ENCODE measurements at places on chromosomes 2 and 18.

- no peak for DNase-seq
Measured at GRCh38 chr2:64750001-64750816, 96.5 kb upstream of the SERTAD2 start.

- DNase-seq: no peak
Measured at GRCh38 chr2:236250286-236250685, 13.9 kb downstream of the ASB18 start.

DNA sequence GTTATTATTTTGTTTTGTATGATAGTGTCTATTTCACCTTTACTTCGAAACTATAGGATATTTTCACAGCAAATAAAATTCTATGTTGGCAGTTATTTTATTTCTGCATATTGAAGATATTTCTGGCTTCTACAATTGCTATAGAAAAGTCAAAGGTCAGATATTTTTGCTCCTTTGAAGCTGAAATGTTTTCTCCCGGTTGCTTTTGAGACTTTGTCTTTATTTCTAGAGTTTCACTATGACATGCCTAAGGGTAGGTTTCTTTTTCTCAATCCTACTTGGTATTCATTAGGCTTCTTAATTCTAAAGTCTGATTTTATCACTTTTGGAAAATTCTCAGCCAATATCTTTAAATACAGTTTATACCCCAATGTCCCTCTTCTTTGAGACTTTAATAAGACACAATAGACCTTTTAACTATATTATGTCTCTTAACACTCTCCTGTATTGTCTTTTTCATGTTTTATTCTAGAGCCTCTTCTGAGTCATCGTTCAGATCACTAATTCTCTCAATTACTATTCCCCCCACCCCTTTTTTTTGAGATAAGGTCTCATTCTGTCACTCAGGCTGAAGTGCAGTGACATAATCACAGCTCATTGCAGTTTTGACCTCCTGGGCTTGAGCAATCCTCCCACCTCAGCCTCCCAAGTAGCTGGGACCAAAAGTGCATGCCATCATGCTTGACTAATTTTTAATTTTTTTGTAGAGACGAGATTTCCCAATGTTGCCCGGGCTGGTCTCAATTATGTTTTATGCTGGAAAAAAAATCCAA lies 50.5 kb downstream of the USP37 start:
- DNase-seq: no peak

- no peak for DNase-seq
Measured at GRCh38 chr2:139964721-139965440, 1184.7 kb upstream of the NXPH2 start.

- DNase-seq: peak; percentile 11
Measured at GRCh38 chr2:61557381-61557780, 19.2 kb upstream of the XPO1 start.

GRCh38 chr18:55475916-55476315 lies 112.1 kb downstream of the TCF4 start:
- DNase-seq: no peak

DNA sequence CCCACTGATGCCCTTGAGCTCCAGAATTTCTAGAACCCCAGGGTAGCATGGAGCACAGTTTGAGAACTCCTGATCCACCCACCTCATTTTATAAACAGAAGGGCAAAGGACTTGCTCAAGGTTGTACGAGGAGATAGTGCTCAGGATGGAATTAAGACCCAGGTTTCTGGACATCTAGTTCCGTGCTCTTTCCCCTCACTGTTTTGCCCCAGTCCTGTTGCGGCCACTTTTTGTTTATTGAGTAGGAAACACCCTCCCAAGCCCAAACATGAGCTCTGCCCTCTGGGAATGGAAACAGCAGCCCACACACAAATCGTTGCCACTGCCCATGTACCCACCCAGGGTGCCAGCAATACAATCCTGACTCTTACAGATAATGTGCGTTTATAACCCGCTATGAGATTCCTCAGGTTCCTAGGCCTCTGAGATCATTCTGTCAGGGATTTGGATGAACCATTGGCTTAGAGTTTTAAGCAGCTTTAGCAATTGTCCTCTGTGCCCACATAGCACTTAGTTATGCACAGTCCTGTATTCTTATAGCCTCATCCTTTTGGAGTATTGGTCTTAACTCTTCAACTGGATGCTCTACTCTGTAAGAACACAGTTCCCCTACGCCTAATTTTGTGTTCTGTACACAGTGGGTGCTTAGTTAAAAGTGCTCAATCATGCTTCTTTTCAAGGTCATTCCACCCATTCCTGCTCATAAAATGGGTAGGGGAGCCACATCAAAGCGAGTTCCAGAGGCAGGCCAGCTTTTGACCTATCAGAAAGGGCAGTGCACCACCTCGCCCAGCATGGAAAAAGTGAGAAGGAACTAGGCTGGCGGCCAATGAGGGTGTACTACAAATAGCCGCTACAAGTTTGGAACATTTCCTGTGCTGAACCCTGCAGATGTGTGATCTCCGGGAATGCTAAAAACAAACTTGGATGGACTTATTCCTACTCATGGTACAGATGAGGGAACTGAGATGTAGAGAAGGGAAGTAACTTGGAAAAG lies 60.3 kb upstream of the IGFBP2 start:
- no peak for DNase-seq

- no peak for DNase-seq
Measured at GRCh38 chr2:7180638-7181370, 263.6 kb downstream of the RNF144A start.

GRCh38 chr2:239025096-239025801 lies 177.4 kb downstream of the TWIST2 start:
- no peak for DNase-seq

- DNase-seq: no peak
Measured at GRCh38 chr2:181680055-181680936, at the start of gene NEUROD1. TSS of gene NEUROD1 (minus strand) at chr2:181680517. CDS start at chr2:181678860, 1,657 bp downstream.

- no peak for DNase-seq
Measured at GRCh38 chr2:66865161-66865560, 430.2 kb downstream of the MEIS1 start.

DNA sequence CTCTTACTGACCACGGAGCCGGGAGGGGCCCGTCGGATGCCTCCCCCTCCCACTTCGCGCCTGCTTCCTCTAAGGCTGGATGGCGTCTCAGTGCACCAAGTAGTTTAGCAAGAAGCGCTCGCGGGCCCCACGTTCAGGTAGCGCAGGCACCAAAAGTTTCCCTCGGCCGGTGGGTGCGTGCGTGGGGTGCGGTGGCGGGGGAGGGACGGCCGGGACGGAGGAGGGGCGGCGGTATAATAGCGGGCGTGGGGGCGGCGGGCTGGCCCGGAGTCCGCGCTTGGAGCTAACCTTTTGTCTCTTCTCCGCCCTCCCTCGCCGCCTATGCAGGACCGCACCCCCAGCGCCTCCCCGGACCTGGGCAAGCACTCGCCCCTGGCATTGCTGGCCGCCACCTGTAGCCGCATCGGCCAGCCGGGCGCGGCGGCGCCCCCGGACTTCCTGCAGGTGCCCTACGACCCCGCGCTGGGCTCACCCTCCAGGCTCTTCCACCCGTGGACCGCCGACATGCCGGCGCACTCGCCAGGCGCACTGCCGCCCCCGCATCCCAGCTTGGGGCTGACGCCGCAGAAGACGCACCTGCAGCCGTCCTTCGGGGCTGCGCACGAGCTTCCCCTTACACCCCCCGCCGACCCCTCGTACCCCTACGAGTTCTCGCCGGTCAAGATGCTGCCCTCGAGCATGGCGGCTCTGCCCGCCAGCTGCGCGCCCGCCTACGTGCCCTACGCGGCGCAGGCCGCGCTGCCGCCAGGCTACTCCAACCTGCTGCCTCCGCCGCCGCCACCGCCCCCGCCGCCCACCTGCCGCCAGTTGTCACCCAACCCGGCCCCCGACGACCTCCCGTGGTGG lies 1.0 kb downstream of the SP5 start:
- DNase-seq: no peak

DNA sequence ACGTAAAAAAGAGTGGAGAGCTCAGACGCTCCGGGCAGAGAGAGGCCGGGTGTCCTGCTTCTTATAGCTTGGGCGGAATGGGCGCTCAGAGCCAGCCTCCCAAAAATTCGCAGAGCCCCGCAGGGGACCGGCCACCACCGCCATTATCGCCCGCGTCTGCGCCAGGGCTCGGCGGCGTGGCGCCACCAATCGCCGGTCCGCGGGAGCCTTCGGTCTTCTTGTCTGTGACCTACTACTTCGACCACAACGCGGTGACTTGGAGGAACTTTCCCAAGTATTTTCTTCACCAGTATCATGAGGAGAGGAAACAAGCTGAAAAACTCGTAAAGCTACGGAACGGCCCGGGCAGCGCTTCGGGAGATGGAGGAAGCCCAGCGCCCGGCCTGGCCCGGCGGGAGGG lies 1138.1 kb upstream of the CHAC2 start:
- no peak for DNase-seq

- peak; percentile 91 for DNase-seq
Measured at GRCh38 chr2:105873721-105874120, 129.0 kb downstream of the NCK2 start.

- DNase-seq: peak; percentile 60
Measured at GRCh38 chr2:225037415-225038230, 4.6 kb downstream of the DOCK10 start.

DNA sequence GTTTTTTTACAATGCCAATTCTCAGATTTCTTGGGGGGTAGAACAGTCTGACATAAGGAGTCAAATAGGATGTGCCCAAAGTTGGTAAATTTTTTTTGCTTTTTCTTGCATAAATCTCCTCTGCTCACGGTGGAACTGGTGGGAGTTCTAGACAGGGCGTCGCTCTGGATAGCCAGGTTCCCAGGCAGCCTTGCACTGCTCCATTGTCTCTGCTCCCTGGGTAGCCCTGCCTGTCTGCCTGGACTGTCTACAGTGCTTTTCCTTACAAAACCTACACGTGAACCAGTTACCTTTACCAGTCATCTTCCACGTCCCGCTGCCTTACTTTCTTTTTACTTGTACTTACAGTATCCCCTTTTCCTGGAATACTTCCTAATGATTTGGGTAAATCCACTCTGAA lies 117.1 kb downstream of the ZNF407 start:
- no peak for DNase-seq

GRCh38 chr2:40213619-40214018 lies 238.3 kb downstream of the SLC8A1 start:
- no peak for DNase-seq

- no peak for DNase-seq
Measured at GRCh38 chr2:17079262-17079661, 413.6 kb upstream of the CYRIA start.

GRCh38 chr2:197327472-197328098 lies 17.0 kb upstream of the ANKRD44 start:
- no peak for DNase-seq

- no peak for DNase-seq
Measured at GRCh38 chr2:228446734-228447133, 265.2 kb upstream of the SPHKAP start.

DNA sequence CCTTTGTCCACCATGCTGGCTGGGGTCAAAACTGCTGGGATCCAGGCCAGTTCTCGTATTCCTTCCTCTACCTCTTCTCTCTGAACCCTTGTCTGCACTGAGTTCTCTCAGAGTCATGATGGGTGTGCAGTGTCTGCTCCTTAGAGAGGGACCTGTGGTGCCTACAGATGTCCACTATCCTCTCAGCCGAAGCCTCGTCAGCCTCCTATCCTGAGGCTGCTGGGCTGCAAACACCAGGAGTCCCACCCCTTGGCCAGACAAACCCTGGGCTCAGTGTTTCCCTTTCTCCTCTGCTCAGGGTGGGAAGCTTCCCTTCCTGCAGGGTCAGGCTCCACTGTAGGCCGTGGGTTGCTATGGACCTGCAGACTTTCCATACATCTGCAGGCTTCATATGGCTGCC lies 2.3 kb downstream of the INPP5D start:
- DNase-seq: no peak

DNA sequence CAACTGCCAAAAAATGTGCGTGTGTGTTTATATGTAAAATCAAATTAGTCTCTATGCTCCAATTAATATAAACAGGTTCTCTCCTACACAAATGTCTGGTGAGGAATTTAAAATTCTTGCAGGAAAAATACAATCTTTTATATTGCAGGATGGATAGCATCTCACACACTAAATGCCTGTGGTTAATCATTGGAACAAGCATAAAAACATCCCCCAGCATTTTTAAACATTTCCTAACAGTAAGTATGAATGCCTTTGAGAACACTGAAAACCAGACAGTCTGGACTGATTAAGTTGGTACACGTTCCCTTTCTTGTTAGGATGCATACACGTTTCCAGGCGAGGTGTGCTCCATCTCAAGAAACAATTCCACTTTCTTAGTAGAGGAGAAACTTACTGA lies 29.9 kb upstream of the PDE1A start:
- no peak for DNase-seq

DNA sequence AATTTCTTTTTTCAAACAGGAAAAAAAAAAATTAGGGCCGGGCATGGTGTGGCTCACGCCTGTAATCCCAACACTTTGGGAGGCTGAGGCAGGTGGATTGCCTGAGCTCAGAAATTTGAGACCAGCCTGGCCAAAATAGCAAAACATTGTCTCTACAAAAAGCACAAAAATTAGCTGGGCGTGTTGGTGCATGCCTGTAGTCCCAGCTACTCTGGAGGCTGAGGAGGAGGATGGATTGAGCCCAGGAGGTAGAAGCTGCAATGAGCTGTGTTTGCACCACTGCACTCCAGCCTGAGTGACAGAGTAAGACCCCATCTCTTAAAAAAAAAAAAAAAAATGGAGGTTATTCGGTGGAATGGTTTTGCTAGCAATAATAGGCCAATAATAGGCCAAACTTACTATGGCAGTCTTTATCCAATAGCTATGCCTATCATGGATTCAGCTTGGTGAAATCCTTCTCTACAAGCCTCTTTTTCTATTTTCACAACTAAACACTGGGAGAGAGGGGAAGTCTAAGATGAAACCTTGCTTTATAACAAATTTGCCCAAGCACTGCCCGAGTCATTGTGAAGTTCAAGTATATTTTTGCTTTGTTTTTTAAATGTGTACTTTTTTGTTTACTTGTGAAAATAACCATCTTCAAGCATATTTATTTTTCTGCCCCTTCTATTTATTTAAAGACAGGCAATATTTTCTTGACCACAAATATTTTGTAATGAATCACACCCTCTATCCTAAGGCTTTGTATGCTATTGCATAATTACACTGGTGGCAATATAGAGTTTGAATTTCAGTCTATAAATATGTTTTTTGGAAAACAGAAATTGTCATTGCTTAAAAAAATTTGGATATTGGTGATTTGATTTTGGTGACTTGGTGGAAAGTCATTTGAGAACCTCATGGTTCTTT lies 20.0 kb upstream of the KYNU start:
- DNase-seq: peak; percentile 60

- peak; percentile 7 for DNase-seq
Measured at GRCh38 chr2:39228413-39229209, 15.2 kb downstream of the CDKL4 start.

- no peak for DNase-seq
Measured at GRCh38 chr2:136858656-136859055, 93.3 kb downstream of the THSD7B start.

DNA sequence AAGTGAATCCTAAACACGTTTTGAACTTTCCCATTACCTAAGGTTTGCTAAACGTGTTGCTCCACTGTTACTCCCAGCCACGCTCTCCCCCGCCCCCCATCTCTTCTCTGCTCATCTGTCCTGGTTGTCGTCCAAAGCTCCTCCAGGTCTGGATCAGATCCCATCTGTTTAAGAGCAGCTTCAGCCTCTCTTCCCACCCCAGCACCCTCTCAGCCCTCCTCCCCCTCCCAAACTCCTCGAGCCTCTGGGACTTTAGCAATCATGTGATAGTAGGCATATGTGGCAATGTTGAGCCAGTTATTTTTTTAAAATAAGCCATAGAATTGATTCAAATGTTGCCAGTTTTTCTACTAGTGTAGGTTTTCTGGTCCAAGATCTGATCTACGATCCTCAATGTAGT lies 20.0 kb upstream of the LPIN1 start:
- DNase-seq: no peak

All from inflammatory macrophage treated with lipopolysaccharide for 1 hour (primary cell).